Kidney capillary endothelial cell (primary cell): ENCODE measurements at places on chromosomes 7 and 10.
A peak's percentile ranks its signal among the peaks of the same experiment; 100 is the strongest.

DNA sequence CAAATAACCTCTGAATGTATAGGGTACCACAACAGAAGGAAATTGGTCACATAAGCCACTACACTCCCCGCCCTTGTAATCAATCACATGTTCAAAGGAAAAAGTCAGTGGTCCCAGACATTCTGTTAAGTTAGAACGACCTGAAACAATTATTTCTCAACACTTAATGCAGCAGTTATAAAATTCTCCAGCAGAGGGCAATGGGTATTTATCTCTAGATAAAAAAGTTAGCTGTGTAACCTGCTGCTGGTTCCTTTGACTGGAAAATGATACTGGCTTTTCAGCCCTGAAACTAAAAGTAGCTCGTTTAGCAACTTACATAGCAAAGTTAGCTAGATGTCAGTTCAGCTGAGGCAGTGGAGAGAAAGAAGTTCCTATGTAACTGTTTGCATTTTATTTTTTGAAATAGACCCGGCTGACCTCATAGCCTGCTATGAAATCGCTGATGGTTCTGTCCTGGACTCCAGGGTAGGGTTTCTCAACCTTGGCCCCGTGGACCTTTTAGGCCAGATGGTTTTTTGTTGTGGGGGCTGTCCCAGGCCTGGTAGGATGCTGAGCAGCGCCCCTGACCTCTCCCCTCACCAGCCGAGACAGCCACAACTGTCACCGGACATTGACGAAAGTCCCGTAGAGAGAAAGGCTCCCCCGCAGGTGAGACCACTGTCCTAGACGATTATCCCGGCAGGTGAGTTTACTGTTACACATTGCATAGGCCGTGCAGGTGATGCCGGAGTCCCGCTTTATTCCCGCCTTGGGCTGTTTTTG is 40.2 kb upstream of the PROSER2 start:
- peak; percentile 67 for DNase-seq

DNA sequence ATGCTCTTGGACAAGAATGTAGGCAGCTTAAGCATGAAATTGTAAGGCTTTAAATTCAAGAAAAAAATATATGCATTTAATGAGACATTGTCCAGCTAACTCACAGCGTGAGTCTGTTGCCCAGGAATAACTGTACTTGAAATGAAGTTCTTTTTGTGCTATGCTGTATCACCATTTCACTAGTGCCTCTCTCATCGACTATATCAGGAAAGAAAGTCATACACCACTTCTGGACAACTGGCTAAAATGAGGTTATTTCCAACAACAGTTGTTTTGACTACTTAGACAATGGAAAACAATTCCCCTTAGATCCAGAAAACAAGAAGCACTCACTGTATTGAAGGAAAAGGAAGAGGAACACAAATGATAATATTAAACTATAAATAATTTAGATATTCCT is 251.8 kb downstream of the CRPPA start:
- DNase-seq, result peak; percentile 12

DNA sequence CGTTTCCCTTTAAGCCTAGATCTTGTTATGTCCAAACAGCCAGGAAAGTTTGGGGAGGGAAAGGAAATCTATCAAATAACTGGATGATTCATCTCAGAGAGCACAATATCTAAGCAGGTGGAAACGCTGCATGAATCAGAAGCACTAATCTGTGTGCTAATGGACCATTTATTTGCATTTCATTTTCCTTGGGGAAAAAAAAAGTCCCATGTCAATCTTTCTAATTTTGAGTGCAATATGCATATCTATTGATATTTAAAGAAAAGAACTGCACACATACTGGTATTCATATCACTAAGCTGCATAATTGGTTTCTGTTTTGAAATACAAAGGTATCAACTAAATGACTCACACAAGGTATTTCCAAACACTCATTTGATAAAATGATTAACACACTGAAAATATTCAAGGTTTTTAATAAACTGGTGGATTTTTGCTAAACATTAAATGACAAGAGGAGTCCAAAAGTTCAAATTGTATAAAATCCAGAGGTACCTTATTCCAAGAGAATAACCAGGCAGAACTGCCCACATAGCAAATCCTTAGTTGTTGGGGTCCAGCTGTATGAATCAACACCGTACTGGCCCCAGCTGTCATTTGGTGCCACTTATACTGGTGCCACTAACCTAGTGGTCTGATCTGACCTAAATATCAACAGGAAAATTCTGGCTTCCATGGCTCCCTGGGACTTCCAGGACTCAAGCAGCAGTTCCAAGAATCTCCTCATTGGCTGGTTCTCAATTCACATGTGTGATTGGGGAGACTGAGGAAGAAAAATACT is 122.2 kb upstream of the SP4 start:
- DNase-seq, result no peak

DNA sequence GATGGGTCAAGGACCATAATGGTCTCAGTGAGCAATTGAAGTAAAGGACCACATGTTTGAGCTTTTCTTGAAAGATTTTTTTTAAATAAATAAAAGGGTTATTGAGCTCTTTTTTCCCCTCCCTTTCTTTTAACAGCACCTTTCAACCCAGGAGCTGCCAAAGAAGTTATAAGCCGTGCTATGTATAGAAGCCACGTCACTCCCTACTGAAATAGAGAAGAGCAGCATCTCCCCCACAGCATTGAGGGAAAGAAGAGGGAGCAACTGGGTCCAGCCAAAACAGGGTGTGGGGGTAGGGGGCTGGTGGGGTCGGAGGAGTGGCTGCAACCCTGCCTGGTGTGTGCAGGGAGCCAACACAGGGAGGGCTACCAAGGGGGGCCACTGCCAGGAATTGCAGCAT is 227.2 kb downstream of the PLXNA4 start:
- DNase-seq, result no peak

DNA sequence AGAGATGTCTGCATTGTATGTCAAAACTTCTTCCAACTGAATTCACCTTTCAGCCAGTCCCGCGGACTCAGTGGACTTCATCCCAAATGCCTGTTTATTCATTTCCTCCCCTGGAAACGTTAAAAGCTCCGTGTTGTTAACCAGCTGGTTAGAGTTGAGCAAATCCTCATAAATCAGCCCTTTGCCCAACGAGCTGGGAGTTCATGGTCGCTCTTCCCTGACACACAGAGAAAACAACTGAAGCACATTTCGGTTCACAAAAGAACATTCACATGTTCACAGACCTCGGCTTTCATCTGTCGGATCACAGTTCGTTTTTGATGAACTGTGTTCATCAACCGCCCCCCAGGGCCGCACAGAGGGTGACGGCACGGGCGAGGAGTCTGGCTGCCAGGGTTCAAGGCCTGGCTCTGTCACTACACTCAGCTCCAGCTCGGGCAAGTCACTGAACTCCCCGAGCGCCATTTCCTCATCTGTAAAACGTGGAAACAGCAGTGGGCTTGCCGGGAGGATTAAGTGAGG is 62.6 kb downstream of the GLI3 start:
- no peak for DNase-seq

GRCh38 chr7:77544518-77544917 is 7.4 kb downstream of the PTPN12 start:
- DNase-seq, result no peak

- no peak for DNase-seq
These were observed 139.3 kb downstream of the C1GALT1 start for GRCh38 chr7:7321681-7322080.

DNA sequence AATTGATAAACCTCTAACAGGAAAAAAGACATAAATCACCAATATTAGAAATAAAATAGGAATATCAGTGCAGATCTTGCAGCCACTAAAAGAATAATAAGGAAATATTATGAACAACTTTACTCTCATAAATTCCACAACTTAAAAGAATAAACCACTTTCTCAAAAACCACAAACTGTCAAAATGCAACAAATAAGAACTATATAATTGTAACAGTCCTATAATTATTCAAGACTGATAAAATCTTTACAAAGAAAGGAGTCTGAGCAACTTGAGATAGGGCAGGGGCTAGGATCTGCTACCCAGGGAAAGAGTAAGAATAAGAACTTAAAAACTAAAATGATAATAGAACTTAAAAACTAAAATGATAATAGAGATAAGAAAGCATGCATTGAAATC is 169.5 kb upstream of the GDF10 start:
- no peak for DNase-seq

- DNase-seq, result no peak
These were observed 64.2 kb upstream of the SH2B2 start for GRCh38 chr7:102222445-102222844.

DNA sequence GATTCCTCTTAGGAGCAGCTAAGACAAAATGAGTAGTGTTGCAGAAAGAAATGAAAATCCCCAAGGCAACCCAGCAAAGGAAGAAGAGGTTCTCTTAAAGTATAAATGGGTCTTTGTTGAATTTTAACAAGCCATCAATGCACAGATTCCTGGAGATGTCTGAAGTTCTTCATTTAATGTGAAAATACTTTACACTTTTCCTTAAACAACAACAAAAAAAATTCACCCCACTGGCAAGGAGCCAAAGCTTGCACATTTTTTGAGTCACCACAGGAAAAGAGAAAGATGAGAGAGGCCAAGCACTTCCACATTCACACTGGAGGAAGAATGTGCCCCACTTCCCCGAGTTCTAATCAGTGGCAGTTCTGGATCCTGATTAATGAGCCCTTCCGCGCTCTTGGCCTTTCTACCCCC is 286.4 kb upstream of the MEOX2 start:
- DNase-seq, result peak; percentile 70

DNA sequence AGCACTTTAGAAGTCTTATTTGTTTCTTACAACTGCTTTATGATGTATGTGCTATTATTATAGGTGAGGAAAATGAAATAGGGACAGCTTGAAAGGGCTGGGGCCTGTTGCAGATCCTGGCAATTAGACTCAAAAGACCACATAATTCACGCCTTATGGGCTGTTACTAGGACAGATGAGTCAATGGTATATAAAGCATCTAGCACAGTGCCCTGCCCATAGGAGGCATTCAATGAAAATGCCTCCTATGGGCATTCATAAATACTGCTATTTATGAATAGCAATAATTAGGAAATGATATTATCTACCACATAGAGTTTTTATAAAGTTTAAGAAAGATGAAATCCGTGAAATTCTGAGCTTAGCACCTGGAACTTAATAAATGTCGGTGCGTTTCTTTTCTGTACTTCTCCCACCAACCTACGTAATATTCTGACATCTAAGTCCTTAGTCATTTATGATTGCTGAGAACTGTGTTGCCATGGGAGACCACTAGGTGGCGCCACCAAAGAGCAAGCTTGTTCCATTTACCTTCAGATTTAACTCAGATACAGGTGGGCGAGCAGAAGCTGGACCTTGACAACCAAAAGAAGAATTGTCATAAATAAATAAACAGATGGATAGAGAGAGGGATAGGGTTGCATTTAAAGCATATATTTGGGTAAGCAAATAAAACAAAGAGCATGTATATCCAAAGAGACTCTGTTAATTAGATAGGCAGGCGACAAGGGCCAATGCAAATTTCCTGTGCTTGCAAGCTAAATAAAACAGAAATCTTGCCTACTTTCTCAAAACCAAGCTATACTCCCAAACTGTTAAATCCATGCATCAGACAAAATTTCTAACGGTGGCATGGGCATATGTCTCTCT is 699.9 kb downstream of the INHBA start:
- peak; percentile 42 for DNase-seq

- peak; percentile 16 for DNase-seq
These were observed 1.1 kb upstream of the ING3 start for GRCh38 chr7:120949393-120949911.

DNA sequence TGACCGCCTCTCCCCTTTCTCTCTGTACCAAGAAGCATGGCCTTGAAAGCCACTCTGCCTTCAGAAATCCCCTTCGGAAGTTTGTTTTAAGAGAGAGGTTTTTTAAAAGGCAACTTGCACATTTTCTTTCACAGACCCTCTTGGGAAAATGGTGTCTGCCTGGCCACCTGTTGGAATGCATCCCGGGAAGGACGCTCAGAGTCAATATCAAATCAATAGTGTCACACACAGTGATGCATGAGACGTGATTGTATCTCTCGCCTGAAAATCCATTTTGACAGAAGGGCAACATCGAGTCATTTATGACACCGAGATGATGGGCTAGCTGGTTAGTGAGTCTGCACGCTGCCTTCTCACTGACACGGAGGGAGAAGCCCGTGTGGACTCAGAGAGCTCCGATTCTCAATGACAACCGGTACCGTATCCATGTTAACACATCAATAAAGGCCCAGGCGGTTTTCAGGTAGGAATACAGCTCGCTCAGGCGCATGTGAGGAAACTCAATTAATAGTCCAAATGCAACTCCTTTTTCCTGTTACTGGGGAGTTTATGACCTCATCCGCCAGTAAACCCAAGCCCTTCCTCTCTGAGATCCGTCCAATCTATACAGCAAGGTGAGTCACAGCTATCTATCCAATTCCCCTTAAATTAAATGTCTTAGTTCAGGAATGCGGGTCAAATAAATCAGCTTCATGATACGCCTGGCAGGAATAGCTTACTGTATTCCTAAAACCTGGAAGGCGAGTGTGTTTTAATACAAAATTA is 621.5 kb upstream of the MKI67 start:
- DNase-seq, result no peak

DNA sequence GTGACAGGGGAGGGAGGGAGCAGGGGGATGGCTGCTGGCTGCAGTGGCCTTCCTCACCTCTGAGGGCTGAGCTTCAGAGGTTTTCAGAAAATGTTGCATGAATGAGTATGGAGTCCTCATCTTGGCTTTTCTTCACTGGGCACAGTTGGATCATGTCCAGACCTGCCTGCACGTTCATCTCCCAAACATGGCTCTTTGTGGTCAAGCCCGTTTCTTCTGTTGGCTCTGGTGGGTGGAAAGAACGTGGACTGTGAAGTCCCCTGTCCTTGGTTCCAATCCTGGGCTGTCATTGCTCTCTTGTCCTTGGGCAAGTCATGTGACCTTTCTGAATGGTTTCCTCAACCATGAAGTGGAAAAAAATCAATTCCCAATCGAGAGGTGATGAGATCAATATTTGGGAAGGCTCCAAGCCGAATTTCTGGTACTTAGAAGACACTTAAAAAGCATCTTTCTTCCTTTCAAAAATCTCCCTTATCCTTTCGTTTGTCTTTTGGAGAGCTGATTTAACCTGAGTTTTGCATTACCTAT is 34.5 kb downstream of the TSPAN14 start:
- no peak for DNase-seq

GRCh38 chr7:29485339-29486190 is 78.1 kb upstream of the PRR15 start:
- DNase-seq, result no peak

- DNase-seq, result no peak
These were observed 48.3 kb upstream of the RPA3 start for GRCh38 chr7:7766671-7767070.

- no peak for DNase-seq
These were observed 8.7 kb downstream of the TAF3 start for GRCh38 chr10:7826971-7827370.

GRCh38 chr7:33310546-33310945 is 181.2 kb downstream of the BBS9 start:
- no peak for DNase-seq

DNA sequence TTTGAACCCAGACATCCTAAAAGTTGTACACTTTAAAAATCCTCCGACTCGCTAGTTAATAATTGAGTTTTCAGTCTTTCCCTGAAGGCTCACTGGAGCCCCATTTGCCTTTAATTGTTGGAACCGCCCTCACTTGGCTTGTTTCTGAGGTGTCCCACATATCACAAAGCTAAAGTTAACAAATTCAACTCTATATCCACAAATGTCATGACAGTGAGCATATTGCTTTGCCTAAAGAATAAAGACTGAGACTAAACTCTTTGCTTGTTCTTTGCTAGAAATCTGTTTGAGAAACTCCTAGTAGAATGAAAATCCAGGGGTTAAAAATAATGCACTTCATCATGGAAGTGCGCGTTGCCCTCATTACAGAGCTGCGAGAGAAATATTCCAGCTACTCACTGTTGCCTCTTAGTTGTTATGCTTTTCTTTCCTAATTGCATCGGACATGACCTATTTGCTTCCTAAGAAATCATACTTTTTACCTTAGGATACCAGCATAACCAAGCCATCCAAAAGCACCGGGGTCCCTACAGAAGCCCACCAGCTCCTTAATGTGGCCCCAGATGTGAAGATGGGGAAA is 752 bp downstream of the THSD7A start:
- DNase-seq, result peak; percentile 34
